Left hindlimb (tissue), 1 donor: ENCODE measurements at places on chromosomes 7 and 10.

- DNase-seq: no peak
Observed at GRCh38 chr7:135644154-135644553, 18.2 kb upstream of the STMP1 start.

GRCh38 chr10:52128056-52128683 is 185.9 kb upstream of the DKK1 start:
- DNase-seq: no peak

GRCh38 chr10:118343115-118343514 is 991 bp upstream of the FAM204A start:
- DNase-seq: no peak

GRCh38 chr7:91107460-91107859 is 156.8 kb upstream of the FZD1 start:
- no peak for DNase-seq

DNA sequence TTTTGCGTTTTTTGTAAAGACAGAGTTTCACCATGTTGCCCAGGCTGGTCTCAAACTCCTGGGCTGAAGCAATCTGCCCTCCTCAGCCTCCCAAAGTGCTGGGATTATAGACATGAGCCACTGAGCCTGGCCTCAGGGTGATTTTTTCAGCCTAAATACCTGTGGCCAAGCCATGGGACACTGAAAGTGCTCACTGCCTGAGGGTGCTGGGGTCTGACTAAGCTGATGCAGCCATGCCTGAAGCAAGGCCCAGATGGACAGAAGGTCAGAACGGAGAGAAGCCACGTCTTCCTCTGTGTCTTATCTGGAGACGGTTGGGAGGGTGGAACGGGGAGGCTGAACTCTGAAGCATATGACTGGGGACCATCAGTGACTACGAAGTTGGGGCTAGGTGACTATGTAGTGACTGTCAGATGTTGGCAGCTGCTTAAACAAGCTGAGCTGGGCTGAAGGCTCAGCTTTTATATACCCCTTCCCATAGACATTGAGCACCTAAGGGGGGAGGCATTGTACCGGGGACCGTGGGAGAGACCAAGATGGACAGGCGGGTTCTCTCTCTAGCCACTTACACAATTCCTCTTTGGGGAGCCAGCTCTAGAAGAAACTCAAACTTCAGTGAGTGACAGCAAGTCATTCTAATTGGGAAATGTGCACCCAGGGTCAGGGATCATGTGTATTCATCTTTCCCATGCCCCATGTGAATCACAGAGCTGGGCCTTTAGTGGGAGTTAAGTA is 73.3 kb upstream of the HABP2 start:
- DNase-seq: no peak

DNA sequence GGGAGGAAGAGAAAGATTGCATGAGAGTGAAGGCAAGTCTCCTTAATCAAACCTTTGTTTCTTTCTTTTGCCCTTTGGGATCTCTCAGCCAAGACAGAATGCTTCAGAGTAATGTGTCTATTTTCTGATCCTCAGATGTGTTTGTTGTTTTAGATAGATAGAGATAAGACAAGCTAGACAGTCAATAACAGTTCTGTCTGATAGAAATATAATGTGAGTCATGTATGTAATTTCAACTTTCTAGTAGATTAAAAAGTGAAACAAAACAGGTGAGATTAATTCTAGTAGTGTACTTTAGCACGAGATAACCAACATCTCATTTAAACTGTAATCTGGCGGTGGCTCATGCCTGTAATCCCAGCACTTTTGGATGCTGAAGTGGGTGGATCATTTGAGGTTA is 159.2 kb downstream of the GATA3 start:
- DNase-seq: no peak

DNA sequence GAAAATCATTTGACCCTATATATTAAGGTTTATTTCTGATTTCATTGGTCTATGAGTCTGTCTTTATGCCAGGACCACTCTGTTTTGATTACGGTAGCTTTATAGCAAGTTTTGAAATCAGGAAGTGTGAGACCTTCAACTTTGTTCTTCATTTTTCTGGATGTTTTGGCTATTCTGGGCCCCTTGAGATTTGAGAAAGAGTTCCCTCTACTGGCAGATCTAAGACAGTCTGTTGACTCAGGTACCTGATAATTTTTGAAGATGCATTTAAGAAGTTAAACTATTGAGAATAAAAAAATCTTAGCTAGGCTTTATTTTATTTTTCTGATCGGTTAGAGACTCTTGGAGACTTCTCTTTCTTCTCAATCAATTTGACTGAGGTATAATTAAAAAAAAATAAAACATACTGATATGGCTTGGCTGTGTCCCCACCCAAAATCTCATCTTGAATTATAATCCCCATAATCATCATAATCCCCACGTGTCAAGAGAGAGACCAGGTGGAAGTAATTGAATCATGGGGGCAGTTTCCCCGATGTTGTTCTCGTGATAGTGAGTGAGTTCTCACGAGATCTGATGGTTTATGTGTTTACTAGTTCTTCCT is 209.2 kb downstream of the SNX10 start:
- no peak for DNase-seq

DNA sequence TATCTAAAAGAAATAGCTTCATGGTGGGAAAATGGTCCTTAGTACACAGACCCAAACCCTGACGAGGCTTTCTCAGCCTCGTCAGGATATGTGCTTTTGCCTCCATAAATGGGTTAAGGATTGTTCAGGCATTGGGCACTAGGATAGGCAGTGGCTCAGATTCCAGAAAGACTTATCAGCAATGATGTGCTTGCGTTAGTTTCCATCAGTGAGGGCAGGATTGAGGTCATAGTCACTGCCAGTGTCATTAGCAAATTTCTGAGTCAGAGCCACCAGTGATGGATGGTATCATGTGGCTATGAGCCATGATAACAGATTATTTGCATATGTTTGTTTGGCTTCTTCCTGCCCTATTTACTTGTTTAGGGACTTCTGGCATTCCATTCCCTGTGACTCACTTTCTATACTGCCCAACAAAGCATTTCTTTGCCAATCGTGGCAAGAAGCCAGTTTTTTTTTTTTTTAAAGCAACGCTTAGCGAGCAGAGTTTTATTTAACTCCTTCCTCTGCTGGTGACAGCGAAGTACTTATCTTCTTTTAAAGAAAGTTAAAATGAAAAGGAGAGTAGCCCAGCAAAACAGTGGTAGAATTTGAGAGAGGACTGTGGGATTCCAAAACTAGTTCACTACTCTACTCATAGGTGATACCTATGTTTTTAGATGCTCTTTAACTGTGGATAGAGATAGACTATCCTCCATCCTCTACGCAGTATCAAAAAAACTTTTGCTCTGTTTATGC is 44.4 kb downstream of the MYPN start:
- DNase-seq: peak; percentile 45

DNA sequence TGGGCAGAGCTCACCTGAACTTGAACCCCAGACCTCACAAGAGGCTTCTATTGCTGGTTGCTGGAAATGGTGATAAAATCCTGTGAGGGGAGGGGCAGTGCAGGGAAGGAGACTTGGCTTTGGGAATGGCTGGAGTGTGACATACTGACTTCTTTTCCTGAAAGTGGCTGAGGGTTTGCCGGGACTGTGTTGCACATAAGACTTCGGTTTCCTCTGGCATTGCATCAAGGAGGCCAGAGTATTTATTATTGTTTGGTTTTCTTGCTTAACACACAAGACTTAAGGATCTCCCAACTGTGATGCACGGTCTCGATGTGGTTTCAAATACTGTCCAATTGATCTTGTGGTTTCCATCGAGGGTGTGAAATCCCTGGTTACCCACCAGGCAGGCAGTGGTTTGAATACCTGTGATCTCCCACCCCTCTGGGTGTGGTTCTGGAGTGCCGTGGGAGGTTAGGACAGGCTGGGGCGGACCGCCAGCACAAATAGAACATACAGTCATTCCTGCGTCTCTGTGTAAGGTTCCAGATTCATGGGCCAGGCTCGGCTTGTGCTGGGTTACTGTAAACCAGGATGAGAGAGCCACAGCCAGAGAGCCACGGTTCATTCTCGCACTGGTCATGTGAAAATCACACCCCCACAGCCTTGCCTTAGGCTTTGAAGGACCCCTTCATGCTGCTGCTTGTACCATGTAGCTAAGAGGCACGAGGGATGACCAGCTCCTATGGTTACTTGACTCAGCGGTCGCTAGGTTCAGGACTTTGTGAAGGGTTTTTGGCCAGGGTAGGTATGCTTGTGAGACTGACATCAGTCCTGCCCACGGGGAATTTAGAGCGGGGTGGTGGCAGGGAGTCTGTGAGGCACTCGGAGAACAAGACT is 39.2 kb downstream of the WBP1L start:
- peak; percentile 78 for DNase-seq

GRCh38 chr7:129845178-129845971 is 107.4 kb downstream of the UBE2H start:
- DNase-seq: no peak

GRCh38 chr7:16193631-16194030 is 227.7 kb downstream of the CRPPA start:
- DNase-seq: no peak

GRCh38 chr7:4661871-4662270 is 20.2 kb upstream of the FOXK1 start:
- DNase-seq: peak; percentile 42

GRCh38 chr10:33249659-33250345 is 84.7 kb downstream of the NRP1 start:
- DNase-seq: no peak

DNA sequence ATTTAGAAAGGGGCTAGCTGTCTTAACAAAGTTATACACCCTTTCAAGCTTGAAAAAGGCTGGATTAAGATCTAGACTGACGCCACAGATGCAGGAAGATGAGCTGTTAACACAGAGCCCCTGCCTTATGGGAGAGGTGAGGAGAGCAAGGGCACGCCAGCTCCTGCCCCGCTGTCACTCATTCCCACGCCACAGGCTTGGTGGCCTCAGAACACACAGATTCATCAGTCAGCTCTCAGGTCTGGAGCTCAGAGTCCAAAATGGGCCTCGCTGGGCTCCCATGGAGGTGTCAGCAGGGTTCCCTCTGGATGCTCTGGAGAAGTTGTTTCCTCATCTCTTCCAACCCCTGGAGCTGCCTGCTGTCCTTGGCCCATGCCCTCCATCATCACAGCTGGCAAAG is 554.2 kb downstream of the TCERG1L start:
- no peak for DNase-seq

DNA sequence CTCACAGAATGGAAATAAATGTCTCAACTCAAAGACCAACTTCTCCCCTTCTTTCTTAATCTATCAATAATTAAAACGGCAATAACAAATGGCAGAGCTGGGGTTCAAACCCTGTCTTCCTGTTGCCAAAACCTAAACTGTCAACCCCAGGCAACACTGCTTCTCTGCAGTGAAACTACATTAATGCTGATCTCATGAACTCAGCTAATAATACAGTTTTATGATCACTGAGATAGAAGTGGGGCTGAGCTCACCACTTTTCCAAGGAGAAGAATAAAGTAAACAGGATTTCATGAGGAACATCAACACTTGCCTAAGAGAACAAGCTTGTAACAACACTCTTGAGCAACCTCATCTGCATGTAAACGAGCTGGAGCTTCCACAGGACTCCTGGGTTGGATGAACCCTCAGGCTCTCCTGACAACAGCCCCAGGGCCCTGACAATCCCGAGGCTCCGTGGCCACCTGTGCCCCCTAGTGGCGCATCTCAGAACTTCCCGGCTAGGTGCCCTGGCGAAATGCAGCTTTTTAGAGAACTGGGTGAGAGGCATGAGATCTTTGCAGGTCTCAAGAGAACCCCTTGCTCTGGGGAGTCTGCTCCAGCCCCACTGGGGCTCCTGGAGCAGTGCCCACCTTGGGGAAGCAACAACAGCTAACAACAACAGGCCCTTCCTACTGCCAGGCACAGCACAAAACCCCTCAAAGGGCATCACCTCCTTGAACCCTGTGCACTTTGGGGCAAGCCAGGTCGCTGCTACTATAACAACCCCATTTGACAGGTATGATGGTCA is 169.3 kb downstream of the SH3PXD2A start:
- DNase-seq: peak; percentile 72

DNA sequence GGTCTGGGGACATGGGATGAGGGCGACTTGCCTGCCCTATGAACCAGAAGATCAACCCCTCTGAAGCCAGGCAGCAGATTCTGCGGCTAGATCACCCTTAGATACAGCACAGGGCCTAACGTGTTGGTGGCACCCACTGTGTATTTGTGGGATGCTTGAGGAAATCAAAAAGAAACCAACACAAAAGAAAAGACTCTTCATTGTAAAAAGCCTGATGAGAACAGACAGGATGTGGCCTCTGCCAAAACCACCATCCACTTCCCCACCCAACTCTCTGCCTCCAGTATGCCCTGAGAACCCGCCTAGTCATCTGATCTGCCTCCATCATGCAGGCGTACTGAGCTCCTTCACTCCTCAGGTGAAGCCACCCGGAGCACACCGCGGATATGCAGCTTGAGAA is 97.2 kb upstream of the INSYN2A start:
- no peak for DNase-seq

- no peak for DNase-seq
Observed at GRCh38 chr7:108321359-108321758, 134.9 kb downstream of the NRCAM start.

DNA sequence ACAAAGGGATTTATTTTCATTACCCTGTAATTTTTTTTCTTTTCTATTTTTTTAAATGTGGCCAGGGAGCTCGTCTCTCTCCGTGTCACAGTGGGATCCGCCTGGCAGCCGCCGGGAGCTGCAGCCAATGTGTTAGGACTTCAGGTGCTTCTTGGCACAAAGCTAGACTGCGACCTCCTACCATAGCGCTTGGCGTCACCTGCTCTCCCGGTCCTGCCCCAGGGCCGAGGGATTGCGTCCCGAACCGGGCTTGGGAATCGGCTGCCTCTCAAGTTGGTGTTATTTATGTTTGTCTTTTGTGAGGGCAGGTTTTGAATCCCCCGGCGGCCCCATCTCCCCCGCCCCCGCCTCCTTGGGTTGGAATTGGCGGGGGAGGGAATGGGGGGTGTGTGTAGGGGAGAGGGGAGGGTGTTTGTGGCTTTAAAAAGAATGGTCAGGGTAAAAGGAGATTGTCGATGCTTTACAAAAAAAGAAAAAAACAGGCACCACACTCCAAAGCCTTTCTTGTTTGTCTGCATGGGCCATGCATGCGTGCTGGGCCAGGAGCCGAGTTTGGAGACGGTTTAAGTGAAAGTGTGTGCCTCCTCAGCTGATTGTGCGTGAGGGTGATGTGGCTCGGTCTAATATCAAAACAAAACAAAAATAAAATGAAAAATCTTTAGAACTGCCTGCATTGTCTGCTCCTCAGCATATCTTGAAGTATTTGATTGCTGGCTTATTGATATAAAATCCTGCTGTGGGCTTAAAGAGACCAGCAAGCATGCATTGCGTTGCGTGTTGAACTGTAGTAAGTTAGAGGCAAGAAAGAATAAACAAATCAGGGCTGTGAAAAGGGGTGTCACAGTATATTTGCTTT is 1.2 kb downstream of the PPP1R9A start:
- peak; percentile 71 for DNase-seq
